ENCODE measurements at places on chromosomes 1 and 21. TPM values are rescaled to one million over a fixed set of nuclear protein-coding genes. Genes with fewer than 3 reads are reported as not detected.

DNA sequence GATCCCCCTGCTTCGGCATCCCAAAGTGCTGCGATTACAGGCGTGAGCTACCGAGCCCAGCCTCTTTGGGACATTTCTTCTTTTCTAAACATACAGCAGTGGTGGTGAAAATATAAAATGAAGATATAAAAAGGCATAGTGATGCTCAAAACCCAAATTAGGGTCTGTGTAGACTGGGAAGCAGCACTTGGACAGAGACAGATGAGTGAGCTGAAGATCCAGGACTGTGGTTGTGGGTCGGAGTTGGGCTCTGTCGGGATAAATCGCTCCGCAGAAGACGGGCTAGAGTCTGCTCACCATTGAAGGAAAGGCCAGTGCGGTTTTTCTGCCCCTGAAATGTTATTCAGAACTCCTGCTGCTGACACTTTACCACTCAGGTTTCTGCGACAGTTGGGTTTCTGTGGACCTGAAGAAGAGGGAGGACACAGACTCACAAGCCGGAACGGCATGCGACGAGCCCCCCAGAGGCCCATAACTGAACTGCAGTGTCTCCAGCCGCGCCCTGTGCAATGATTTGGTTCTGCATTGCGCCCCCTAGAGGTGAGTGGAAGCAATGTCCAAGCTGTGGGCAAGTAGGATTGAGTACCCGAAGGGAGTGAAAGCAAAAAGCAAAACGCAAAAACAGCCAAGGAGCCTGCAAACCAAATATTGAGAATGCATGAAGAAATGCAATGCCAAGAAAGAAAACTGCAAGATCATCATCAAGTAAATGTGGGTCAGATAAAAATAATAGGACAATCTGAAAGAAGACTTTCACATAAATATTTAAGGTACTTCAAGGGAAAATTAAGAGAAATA, 66.6 kb downstream of the GABPA start:
- DNase-seq: peak; percentile 92

DNA sequence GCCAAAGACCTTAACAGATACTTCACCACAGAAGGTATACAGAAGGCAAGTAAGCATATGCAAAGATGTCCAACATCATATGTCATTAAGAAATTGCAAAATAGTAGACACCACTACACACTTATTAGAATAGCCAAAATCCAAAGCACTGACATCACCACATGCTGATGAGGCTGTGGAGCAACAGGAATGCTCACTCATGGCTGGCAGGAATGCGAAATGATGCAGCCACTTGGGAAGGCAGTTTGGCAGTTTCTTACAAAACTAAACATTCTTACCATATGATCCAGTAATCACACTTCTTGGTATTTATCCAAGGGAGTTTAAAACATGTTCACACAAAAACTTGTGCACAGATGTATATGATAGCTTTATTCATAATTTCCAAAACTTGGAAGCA, 261.2 kb upstream of the AJAP1 start:
- no peak for DNase-seq

- DNase-seq: no peak
Observed at GRCh38 chr1:197178998-197179397, 32.5 kb upstream of the ASPM start.

GRCh38 chr1:12078575-12078937, 15.5 kb downstream of the TNFRSF8 start:
- no peak for DNase-seq

GRCh38 chr21:44499211-44499560, 40.8 kb downstream of the KRTAP10-1 start:
- DNase-seq: no peak

DNA sequence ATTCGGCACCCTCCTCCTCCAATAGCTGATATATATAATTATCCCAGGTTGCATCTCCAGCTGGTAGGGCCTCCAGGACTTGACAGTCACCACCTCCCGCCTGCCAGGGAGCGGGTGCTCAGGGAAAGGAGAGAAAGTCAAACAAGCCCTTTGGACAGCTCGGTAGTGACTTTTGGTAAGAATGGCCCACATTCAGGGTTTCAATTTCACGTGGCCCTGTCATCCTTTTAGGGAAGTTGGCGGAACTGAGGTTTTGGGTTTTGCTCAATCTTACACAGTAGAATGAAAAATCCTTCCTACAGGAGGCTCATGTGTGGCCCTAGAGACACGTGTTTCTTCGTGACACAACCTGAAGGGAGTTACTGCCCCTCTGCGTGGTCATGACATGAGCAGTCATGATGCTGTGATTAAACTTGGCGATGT, 44.2 kb downstream of the CAPN8 start:
- no peak for DNase-seq

DNA sequence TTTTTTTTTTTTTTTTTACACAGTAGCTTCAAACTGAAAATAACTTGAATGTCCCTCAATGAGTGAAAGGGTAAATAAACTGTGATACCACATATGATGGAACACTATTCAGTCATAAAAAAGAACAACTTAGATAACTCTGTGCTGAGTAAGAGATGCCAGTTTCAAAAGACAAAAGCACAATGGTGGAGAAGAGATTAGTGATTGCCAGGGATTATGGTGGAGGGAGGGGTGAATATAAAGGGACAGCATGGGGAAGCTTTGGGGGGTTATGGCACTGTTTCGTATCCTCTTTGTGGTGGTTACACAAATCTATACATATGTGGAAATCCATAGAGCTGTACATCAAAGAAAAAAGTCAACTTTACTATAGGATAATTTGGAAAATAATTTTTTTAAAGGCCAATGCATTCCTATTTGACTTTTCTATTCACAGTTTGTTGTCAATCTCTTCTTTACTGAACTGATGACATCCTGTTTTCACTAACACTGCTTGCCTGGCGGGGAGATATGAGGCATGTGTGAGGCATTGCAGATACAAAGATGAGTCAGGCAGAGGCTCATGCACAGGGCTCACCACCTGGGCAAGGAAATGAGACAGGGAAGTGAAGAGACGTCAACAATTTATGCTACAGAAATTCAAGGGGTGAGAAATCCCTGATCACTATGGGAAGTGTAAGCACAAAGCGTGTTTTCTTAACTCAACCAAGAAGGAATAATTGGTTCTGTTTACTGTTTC, 302.7 kb downstream of the DUSP10 start:
- peak; percentile 33 for DNase-seq

DNA sequence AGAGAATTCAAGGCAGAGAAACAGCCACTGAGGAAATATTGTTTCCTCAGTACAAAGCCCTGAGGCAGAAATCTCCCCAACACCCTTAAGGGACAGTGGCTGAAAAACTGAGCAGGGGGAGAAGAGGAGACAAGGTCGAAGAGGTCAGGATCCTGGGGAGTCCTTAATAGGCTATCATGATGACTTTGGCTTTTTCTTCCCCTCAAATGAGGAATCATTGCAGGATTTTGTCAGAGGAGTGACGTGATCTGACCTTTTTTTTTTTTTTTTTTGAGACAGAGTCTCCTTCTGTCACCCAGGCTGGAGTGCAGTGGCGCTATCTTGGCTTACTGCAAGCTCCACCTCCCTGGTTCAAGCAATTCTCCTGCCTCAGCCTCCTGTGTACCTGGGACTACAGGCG, 10.2 kb downstream of the MAP7D1 start:
- DNase-seq: no peak

DNA sequence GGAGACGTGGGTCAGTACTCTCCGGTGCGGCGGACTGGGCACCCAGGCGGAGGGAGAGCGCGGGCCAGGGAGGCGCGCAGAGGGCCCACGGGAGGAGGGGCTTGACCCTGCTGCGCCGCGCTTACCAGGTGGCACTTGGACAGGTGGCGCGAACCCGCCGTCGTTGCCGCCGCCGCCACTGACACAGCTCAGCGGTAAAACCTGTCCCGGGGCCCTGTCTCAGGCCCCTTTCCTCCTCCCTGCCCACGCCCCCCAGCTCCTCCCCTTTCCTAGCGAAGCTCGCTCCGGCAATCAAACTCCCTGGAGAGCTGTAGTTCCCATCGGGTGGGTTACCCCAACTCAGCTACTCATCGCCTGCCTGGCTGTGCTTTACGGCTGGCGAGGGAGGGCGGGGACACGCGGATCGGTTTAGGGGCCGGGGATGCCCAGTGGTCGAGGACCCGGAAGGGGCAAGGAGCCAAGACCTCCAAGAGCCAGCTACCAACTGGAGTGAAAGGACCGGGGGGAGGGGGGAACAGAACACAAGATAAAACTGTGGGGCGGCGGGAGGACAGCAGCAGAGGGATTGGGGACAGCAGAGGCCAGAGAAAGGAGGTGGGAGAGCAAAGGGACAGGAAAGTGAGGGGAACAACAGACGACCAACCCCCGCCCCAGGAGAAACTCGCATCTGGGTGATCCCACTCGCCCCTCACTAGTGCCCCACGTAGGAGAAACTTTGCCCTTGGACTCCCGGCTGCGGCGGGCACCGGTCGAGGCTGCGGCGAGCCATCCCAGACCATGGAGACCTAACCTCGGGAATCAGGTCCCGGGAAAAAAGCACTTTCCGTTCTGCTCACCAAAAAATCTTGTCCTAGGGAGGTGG, 2.9 kb downstream of the GFI1 start:
- DNase-seq: peak; percentile 30

DNA sequence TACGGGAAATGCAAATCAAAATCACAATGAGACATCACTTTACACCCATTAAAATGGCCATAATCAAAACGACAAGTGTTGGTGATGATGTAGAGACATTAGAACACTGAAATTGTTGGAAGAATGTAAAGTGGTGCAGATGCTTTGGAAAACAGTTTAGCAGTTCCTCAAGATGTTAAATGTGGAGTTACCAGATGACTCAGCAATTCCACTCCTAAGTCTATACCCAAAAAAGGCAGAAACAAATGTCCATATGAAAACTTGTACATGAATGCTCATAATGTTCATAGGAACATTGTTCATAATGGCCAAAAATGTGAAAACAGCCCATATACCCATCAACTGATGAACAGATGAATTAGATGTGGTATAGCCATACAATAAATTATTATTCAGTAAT, 267.4 kb downstream of the KCNH1 start:
- no peak for DNase-seq

DNA sequence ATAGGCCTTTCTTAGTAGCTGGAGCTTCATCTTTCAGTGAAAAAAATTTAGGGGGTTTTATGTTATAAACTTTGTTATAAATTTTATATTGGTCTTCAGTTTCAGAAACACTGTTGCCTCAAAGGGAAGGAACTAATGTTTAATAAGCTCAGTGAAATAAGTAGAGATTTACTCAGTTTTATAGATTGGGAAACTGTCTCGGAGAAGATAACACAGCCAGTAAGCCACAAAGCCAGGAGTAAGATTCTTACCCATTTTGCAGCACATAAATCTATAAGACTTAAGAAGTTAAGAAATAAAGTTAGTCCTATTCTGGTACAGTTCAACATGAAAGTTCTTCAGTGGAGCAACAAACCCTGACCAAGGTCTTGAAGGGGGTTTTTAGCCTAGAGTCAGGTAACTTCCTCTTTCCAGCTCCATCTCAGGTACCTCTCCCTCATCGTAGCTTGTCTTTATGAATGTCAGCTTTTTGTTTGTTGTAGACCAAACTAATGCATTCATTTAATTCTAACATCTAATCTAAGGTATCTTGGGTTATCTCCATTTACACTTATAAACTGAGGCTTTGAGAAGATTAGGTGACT, 3.3 kb downstream of the KPNA6 start:
- DNase-seq: no peak

GRCh38 chr1:12467570-12468286, 150.3 kb downstream of the DHRS3 start:
- DNase-seq: no peak

GRCh38 chr1:157030728-157031127, 14.8 kb downstream of the ARHGEF11 start:
- DNase-seq: no peak

DNA sequence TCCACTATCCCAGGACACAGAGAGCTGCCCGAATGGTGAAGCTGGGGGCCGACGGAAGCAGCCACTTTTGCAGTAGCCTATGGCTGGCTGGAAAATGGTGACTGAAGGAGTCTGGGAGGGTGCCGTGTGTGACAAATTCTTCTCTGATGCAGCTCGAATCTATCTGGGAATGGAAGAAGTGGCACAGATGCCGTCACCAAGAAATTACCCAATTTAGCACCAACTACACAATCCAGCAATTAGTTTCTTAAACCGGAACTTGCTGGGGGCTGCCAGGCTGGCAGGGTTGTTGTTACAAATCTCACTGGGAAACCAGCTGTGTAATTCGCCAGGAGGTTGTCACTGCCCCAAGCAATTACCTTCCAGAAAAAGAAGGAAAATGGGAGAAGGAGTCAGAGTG, 18.0 kb downstream of the DLGAP3 start:
- DNase-seq: no peak

DNA sequence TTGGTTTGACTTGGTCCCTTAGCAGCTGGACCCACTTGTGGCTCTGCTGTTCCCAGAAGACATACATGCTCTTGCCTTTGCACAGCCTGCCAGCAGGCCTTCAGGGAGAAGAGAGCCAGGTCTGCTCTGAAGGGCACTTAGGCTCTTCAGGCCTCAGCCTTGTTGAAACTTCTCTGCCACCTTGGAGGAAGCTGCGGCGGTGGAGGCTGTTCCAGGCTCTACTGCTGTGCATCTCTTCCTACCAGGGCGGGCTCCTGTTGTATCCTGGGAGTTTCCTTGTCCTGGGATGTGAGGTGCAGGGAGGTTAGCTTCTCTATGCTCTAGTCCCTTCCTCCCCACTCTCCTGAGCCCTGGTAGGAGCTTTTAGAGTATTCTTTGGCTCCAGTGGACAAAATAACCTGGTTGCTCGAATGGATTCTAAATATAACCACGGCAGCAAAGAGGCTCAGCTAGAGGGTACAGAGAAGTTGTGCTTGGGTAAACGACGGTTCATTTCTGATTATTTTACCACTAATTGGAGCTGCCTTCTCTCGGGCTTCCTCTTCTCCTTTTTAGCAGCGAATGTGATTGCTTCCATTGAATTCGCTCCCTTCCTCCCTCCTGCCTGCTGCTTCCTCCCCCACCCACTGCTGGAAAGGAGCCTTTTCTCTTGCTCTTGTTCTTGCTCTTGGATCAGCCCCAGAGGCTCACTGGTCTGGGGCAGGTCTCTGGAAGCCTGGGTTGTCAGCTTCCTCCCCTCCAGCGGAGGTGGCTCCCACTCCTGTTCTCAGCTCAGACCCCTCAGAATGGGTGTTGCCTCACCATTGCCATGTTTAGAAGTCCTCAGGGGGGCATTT, 126.6 kb upstream of the CACNA1E start:
- no peak for DNase-seq

The SYCP1 gene
- total RNA-seq: not detected

The MAPKAPK2 gene
- total RNA-seq: 157 TPM

The CADM3 gene
- total RNA-seq: not detected

The ARHGEF2 gene
- total RNA-seq: 54.8 TPM

The TCHHL1 gene
- total RNA-seq: not detected

The MYOC gene
- total RNA-seq: not detected

The TP73 gene
- total RNA-seq: not detected

All from CD4-positive, alpha-beta T cell (primary cell).